ENCODE measurements at places on chromosomes 1 and 21.
A peak's percentile ranks its signal among the peaks of the same experiment; 100 is the strongest.

DNA sequence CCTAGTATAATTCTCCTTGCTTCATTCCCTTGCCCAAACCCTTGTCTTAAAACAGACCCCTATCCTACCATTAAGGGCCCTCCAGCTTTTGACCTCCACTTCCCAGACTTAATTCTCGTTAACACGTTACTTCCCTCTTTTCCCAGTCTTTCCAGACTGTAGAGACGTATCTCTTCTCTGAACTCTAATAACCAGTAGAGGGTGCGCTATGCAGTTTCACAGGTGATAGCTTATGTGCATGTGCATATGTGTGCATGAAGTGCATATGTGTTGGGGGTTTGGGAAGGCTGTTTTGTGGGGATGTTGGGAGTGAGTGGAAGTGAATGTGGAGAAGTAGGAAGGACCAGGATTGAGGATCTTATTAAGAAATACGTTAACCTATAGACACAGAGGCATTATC lies 78.1 kb upstream of the CCDC190 start:
- DNase-seq: no peak

DNA sequence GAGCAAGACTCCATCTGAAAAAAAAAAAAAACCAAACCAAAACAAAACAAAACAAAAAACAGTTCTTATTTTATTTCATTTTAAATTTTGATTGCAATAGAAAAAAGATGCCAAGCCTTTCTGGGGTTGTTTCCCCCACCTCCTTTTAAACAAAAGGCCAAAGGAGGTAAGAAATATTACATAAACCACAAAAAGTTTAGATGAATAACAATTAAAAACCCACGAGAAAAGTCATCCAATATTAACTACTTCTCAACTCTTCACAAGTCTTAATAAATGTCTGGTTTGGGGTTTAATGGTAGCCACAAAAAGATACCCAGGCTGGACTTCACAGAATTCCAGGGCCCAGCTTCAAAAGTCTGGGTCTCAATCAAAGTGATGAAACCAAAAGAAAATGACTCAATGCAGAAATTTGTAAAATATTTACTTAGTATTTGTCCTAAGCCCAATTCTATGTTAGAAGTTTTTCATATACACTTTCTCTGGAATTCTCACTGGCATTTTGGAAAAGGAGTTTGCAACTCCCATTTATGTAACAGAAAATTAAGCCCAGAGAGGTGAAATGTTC lies 47.0 kb upstream of the SDC3 start:
- DNase-seq: no peak

- no peak for DNase-seq
These were observed 380.1 kb upstream of the SPAG17 start for GRCh38 chr1:118564961-118565703.

DNA sequence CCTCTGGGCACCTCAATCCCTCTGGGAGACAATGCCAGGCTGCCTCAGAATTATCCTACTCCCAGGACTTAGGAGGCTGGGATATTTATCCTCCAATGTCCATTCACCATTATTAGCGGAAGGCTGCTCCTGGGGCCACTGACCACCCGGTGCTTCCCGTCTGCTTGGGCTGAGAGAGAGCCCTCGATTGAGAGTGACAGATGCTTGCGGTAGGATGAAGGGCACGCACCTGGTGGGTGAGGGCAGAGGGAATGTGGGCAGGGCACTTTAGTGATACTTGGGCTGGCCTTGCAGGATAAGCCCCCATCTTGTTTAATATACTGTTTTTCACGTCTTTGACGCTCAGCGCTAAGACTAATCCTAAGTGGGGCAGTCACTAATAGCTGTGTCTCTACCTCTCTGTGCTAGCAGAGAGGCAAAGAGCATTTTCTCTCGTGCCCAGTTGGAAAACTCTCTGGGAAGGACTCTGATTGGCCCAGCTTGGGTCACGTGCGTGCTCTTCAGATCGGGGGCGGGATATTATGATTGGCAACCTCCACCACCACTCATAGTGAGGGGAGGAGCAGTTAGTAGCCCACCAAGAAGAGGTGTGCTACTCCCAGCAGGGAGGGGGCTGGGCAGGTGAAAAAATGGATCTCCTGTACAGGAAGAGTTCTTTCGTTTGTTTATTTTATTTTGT lies 10.6 kb upstream of the PARS2 start:
- DNase-seq: peak; percentile 75

DNA sequence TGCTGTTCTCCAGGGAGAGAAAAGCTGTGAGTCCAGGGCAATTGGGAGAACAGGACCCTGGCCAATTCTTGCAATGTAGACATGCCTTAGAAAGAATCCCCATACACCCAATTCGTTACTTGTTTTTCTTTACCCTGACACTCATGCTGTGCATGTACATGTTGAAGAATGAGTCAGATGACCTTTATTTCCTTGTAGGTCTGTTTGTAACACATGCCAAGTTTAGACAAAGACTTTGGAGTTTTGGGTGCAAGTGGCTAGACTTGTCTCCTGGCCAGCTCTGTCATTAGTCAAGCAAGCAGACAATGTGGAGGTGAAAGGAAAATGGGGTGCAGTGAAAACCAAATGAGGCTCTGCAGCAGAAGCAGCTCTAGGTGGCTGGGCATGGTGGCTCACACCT lies 38.1 kb downstream of the GNPAT start:
- DNase-seq: no peak

GRCh38 chr1:203137324-203137723 lies 9.8 kb downstream of the ADORA1 start:
- no peak for DNase-seq

DNA sequence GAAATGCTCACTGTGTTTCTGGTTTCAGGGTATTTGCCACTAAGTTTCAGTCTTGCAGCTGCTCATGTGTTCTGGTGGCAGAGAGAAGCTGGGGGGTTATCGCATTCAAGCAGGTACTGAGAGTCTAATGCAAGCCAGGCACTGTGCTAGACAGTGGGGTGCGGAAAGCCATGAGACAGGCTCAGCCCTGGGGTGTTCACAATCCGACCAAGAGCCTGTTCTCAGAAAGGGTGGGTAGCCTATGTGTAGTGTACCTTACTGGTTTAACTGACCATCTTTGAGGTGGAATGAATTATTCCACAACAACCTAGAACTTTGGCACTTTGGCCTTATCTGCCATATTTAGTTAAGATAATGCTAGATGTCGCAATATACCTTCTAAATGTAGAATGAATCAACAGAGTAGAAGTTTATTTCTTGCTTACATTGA lies 55.3 kb upstream of the ROR1 start:
- no peak for DNase-seq

DNA sequence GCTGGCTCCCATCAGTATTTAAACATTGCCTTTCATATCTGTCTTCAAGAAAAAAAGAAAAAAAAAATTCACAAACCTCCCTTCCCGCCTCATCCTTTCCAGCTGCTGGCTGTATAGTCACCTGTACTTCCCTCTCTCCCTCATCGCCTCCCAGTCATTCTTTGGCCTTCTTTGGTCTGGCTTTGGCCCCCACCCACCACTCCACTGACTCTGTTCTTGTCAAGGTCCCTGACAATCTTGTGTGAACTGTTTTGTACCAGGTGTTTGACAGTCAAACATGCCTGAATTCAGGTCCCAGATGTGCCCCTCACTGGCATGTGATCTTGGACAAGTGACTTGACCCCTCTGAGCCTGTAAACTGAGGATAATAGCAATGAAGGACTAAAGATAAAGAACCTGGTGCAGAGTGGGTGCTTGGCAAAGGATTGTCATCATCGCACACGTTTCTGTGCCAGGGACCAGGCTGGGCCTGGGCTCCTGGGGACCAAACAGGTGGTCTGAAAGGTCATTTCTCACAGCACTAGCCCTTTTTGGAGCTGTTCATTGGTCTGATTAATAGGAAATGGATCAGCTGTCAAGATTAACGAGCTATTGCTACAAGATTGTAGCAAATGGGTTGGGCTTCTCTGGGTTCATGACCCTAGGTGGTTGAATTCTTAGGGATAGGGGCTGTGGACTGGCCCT lies 21.5 kb downstream of the PTPRF start:
- DNase-seq: no peak

- DNase-seq: no peak
These were observed 4.9 kb downstream of the LY9 start for GRCh38 chr1:160800645-160801408.

DNA sequence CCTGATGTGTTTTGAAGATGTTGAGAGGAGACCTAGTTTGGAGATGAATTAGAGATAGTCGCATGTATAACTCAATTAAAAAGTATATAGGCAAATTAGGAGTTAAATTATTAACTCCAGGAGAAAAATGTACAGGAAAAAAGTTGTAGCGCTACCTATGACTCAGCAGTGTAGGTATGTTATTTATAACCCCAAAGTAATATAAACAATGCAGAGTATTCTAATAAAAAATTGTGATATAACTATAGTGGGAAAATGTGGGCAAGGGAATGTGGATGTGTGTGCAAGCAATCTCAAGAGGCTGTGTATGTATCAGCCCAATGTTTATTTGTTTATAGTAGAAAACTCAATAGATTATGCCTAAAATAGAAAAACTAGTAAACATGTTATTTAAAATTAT lies 144.5 kb downstream of the BRINP2 start:
- no peak for DNase-seq

DNA sequence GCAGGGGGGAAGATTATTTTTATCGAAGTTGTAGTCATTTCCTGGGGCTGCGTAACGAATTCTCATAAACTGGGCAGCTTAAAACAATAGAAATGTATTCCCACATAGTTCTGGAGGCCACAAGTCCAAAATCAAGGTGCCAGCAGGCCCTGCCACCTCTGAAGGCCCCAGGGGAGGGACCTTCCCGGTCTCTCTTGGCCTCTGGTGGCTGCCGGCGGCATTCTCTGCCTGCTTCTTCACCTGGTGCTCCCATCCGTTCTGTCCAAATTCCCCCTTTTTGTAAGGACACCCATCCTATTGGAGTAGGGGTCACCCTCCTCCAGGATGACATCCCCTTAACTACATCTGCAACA lies 92.8 kb downstream of the PDE9A start:
- DNase-seq: no peak

DNA sequence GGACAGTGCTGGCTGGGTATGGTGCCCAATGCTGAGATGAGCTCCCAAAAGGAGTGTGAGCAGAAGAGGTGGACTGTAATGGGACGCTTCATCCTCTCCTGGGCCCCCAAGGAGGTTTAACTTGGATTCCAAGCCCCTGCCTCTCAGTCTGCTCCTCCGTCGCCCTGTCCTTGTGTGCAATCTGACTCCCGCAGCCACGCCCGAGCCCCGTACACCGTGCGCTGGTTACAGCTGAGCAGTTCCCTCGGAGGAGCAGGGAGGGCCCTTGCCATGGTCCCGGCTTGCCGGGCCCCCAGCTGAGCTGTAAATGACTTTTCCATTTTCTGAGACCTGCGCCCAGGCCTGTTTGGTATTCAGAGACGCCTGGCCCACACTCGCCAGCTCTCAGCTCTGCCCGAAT lies 53.7 kb downstream of the PAX7 start:
- no peak for DNase-seq

DNA sequence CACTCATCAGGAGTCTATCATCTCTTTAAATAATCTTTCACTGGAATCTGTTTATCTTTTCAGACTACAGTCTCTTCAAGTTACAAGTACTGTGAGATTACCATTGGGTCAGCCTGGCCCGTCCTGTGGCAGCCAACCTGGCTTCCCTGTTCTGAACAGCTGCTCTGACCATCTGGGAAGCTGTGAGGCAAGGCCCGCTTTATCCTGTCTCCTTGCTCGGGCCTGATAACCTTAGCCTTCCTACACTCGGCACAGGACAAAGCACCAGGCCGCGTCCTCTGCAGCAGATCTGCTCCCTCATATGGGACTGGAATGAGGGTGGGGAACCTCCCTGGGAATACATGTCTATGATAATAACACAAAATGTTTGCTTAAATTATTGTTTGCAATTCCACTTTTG lies 113.3 kb downstream of the PTPN14 start:
- no peak for DNase-seq

- DNase-seq: no peak
These were observed 17.0 kb downstream of the MX2 start for GRCh38 chr21:41378849-41379248.

GRCh38 chr1:224733027-224733911 lies 117.2 kb downstream of the CNIH3 start:
- no peak for DNase-seq

DNA sequence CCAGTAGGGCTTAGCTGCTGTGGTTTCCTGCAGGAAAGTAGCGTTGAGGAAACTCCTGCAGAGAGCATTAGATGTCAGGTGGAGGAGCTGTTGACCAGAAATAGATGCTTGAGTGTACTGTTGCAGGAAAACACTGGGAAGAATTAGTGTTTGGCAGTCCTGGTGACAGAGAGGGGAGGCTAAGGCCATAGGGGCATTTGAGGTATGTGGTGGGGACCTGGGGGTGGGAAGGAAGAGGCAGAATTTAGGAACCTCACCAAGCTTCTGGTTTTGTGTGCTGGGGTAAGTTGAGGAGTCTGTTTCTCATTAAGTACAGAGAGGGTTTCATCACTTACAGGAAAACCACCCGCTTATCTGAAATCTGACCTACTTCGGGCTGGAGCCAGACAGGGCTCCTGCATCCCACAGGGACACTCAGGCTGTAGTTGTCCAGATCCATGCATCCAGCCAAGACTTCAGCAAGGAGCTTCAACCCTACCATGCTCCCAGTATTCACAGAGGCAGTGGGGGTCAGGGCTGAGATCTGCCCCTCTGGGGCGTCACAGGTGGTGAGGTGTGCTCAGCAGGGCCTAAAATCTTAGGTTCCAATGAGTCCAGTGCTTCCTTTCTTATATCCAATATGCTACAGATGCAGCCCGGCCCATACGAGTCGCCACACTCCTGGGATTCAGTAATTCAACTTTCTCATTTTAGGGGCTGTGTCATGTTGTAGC lies 15.1 kb downstream of the SH2D2A start:
- DNase-seq: no peak

- DNase-seq: no peak
These were observed 43.7 kb downstream of the SEC16B start for GRCh38 chr1:177926201-177926600.

- DNase-seq: no peak
These were observed 15.2 kb downstream of the PTPRF start for GRCh38 chr1:43545695-43546387.

DNA sequence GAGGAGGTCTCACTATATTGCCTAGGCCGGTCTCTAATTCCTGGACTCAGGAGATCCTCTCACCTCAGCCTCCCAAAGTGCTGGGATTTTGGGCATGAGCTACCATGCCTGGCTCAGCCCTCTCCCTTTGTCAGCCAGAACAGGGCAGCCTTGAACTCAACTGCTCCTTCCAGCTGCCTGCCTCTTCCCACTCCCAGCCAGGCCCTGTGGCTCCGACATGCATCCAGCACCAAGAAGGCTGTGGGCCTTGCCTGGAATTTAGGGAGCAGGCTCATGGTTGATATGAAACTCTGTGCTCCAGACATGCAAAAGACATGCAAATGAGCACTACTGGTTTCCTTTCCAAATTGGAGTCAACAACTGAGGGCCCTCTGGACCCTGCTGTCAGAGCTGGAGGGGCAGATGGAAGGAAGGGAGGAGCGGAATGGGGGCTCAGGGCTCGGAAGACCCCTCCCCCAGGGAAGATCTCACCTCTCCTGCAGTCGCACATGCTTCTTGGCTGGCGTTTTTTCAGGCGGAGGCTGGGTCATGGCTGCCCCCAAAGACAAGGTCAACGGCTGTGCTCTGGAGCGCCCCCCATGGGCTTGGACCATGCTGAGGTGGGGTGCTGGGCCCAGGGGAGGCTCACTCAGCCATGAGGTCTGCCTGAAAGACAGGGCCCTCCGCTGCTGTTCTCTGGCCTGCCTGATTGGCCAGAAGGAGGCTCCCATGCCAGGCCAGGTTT lies 1.4 kb downstream of the PTPN7 start:
- no peak for DNase-seq
